Stimulated activated effector memory CD8-positive, alpha-beta T cell treated with anti-CD3 and anti-CD28 coated beads, Interleukin-12 subunit alpha, Interleukin-12 subunit beta, amount 100 ng/mL, for 72 hours (primary cell): ENCODE measurements at places on chromosomes 5 and 9.
A peak's percentile ranks its signal among the peaks of the same experiment; 100 is the strongest.

DNA sequence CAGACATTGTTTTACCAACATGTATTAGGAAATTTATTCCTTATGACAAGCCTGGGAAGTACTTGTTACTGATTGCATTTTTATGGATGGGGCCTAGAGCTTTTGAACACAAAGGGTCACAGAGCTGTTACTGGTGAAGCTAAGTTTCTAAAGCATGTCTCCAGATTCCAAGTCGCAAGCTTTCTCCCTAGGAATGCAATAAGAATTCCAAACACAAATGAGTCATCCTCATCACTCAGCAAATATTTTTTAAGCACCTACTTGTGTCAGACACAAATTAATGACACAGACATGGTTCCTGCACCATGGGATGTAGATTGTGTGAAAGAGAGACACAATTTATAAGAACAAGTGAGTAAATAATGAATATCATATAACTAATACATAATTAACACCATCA is 11.0 kb upstream of the SH3RF2 start:
- DNase-seq: no peak

GRCh38 chr5:65359981-65360380 is 121.7 kb downstream of the ADAMTS6 start:
- no peak for DNase-seq

- no peak for DNase-seq
Observed at GRCh38 chr5:73763300-73764032, 137.5 kb downstream of the ARHGEF28 start.

DNA sequence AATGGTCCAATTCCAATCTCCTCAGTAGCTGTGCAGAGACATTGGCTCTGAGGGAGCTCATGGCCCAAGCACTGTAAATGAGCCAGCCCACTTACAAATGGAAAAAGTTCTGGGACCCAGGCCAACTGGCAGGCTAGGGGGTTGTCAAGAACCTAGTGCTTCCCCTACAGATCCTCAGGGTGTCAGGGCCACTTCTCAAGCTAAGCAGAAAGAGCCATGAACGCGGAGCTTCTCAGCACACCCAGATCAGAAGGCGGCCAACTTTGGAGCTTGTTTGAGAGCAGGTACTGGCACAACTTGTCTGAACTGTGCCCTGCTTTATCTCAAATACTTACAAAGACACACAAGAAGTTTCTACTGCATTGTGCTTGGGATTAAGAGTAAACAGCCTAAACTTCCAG is 17.5 kb downstream of the TLE1 start:
- no peak for DNase-seq

DNA sequence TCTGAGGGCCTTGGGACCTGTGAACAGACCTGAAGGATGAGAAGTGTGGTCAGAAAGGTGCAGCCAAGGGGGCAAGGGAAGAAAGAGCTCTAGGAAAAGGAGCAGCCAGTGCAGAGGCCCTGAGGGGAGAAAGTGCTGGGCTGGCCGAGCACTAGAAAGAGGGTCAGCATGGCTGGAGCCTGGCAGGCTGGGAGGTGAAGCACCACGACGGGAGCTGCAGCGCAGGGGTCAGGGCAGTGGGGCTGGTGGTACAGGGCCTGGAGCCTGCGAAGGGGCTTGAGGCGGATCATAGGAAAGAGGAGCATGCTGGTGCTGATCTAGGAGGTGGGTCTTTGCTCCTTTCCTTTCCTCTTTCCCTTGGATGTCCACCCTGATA is 9.1 kb upstream of the SYNPO start:
- DNase-seq: no peak

GRCh38 chr9:107557236-107557990 is 67.8 kb upstream of the KLF4 start:
- no peak for DNase-seq

DNA sequence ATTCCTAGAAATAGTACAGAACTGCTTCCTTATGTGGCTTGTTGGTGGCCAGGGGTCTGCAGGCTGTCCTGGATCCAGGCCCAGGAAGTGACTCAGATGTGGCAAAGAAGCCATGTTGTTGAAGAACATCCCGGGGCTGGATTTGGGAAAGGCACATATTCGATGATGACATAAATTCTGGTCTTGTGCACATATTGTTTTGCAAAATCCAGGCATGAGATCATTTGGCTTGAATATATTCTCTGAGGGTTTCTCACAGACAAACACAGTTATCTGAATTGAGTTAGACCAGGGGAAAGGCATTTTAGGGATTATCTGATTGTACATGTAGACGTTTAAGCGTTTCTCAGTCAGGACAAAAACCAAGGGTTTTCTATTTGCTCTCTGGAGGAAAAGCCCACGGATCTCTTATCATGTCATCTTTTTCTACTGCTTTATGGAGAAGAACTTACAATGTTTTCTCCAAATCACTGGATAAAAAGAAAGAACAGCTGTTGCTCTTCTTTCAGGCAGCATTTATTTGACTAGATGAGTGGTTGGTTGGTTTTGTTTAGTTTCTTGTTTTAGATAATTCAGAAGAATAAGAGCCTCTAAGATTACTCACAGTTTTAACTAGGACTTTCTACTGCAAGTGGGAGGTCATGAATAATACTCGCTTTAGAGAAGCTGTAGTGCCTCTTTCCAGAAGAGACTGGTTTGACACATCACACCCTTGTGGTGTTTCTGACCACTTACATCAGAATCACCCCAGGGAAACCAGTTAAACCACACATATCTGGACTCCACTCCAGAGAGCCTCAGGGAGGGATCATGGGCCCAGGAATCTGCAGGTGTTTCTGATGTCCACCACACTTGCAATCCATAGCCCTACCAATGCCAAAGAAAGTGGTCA is 29.5 kb upstream of the LHFPL2 start:
- no peak for DNase-seq

- peak; percentile 65 for DNase-seq
Observed at GRCh38 chr5:79255786-79256557, 20.0 kb downstream of the JMY start.

- DNase-seq: no peak
Observed at GRCh38 chr9:76044266-76044819, 153.9 kb downstream of the PCSK5 start.

DNA sequence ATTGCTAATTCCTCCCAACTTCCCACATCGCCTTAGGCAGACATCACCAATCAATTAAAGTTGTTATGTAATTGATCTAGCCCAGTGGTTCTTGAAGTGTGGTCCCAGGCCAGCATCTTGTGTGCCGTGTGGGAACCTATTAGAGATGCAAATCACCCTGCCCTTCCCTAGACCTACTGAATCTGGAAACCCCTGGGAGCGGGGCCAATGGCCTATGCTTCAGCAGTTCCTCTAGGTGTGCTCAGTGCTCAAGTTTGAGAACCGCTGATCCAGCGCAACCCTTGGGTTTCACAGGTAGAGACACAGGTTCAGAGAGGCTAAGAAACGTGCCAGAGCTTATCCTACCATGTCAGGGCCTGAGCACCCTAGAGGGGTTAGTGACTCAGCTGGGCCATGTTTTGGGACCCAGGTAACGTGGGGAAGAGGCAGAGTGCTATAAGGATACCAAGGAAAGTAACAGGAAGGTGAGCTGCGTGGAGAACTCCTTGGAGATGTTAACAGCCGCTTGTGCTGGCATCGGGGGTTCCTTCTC is 4.4 kb downstream of the SLC34A1 start:
- DNase-seq: no peak

DNA sequence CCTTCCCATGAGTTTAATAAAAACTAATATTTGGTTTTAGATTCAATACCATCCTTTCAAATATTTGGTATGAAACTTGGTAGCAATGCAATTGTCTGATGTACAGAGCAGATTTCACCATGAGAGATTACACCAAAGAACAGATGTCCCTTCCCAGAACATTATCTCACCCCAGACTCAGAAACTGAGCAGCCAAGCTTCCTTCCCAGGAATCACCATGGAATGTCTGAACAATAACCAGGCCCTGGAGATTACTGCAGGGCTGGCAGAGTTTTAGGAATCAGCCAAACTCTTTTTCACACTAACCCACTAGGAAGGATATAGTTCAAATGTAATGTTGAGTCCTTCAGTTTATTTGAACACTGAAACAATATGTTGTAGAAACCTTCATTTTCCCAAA is 23.9 kb downstream of the CLTA start:
- DNase-seq: no peak

DNA sequence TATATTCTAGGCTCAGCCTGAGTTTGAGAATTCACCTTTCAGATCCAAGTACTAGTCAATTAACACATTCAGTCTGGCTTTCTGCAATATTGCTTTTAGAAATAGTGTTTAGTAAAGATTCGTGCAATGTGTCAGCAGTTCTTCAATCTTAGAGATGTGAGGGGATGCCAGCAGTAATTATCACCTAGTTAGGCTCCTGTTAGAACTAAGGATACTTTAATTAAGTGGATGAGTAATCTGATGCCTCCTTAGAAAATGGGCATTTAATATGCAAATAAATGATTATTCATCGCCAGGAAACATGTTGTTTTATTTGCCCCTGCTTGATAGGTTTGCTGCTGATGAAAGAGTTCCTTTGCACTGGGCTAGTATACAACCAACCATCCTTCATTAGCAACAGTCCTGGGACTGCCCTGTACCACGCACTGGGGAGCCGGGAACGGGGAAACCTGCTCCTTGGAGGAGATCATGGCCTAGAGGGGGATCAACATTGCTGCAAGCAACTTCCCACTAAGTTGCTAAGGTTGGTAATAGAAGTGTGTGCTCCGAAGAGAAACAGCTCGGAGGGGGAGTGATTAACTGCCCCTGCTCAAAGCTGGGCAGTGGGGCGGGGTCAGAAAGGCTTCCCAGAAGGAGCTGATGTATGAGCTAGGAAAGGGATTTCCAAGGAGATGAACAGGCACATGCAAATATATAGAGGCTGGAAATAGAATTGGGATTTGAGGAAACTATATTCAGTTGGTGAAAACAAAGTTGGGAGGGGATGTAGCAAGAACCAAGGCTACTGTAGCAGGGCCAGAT is 231.8 kb downstream of the DRD1 start:
- no peak for DNase-seq

GRCh38 chr5:132405646-132406045 is 36.1 kb downstream of the SLC22A5 start:
- DNase-seq: no peak

DNA sequence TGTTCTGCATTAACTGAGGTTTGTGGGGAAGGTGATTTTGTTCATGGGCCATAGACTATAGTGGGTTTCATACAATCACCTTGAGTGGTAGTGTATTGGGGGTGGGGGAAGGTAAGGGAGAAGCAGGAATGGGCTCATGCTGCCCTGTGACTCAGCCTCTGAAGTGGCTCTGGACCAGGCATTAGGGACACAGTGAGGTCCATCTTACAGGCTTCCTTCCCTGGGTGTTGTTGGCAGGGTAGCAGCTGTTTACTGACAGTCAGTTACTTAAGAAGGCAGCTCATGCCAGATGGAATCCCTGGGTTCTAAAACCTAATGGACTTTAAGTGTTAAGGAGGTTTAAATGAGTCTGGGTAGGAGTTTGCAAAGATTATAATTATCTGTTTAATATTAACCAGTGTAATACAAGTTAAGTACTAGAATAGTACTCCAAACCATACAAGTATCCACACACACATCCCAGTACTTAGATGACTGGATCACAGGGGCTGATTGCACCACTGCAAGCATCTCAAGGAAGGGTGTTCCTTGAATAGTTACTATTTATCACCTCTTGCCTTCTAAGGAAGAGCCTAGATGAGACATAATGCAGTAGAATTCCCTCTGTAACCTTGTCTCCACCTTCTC is 59.3 kb downstream of the CAST start:
- no peak for DNase-seq

- no peak for DNase-seq
Observed at GRCh38 chr9:136762915-136763648, 1.2 kb downstream of the LCN15 start.

- DNase-seq: no peak
Observed at GRCh38 chr5:79111960-79112702, 522 bp downstream of the BHMT start.
